ENCODE measurements at places on chromosomes 12 and 14. TPM values are rescaled to one million over a fixed set of nuclear protein-coding genes. Genes with fewer than 3 reads are reported as not detected.

GRCh38 chr12:65798918-65799317 lies 25.4 kb upstream of the HMGA2 start:
- no peaks in the 10 kb centered on the region for H3K36me3 ChIP-seq
- no peaks in the 10 kb centered on the region for H3K4me1 ChIP-seq
- DNase-seq, result no peak
- no peak overlapping the region for H3K4me3 ChIP-seq
- no peak overlapping the region for H3K27ac ChIP-seq

DNA sequence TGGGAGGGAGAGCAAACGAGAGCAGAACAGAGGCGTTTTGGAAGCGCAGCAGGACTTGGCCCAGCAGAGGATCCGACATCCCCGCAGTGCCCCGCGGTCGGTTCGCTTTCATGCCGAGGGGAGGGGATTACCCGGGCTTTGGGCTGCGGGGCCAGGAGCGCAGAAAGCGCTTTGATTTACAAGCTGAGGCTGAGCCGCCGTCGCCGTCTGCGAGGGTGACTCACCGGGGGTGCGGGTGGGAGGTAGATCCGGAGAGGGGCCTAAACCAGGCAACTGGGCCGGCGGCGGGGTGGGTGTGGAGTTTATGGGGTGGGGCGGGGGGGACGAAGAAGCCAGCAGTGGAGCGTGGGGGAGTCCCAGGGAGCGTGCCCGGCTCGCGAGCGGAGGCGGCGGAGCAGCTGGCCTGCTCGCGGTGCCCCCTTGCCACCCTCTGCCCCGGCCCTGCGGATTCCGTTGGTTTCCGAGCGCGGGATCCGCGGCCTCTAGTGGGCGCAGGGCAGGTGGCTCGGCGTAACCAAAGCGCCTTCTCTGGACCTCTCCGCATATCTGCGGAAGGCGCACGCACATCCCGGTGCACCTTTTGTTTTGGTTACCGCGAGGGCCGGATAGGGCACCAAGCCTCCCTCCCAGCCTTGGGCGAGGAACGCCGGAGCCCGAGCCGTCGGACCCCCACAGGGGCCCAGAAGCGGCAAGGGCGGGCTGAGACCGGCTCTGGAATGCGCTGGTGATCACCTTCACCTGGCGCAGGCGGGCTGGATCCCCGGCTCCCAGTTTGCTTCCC lies 2.6 kb downstream of the SIX4 start:
- peak overlapping the region; percentile 79 for H3K4me3 ChIP-seq
- peaks cover 19% of the 10 kb centered on the region for H3K36me3 ChIP-seq
- DNase-seq, result no peak
- peak overlapping the region; percentile 71 for H3K27ac ChIP-seq
- H3K4me1 ChIP-seq, result peaks cover 11% of the 10 kb centered on the region
- no peaks in the 10 kb centered on the region for H3K27me3 ChIP-seq

DNA sequence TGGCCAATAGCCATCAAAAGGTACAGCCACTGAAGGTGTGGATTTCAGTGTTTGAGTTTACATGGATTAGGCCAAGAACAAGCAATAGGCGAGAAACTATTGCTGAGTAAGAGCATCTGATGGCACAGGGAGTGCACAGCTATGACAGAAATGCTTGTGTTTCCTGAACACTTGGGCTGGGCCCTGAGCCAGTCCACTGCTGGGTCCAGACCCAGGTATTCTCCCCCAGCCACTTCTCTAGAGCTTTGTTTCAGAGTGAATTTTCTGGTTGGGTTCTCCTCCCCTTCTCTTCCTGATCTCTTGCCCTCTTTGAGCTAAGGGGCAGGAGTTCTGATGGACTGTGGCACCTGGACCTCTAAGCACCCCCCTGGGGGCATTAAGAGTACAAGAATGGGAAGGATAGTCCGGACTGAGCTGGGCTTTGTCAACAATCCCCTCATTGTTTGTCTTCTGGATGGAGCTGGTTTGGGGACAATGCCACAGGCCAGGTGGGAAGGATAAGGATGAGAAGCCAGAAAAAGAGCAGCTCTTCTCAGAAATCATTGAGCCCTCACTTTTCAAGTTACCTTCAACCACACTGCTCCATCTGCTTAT lies 8.3 kb downstream of the HOXC5 start:
- peaks cover 97% of the 10 kb centered on the region for H3K4me1 ChIP-seq
- no peak for DNase-seq

GRCh38 chr12:12562016-12562483 lies 613 bp downstream of the DUSP16 start:
- H3K4me3 ChIP-seq, result peak overlapping the region; percentile 78
- H3K27me3 ChIP-seq, result no peaks in the 10 kb centered on the region
- peaks cover 15% of the 10 kb centered on the region for H3K4me1 ChIP-seq

GRCh38 chr12:112839386-112839972 lies 47.9 kb downstream of the RPH3A start:
- H3K4me3 ChIP-seq, result no peak overlapping the region
- H3K27me3 ChIP-seq, result no peaks in the 10 kb centered on the region
- no peaks in the 10 kb centered on the region for H3K36me3 ChIP-seq
- no peaks in the 10 kb centered on the region for H3K4me1 ChIP-seq
- no peak overlapping the region for H3K27ac ChIP-seq

GRCh38 chr12:9341260-9341585 lies 133.0 kb upstream of the PZP start:
- no peak overlapping the region for H3K27ac ChIP-seq
- H3K27me3 ChIP-seq, result no peaks in the 10 kb centered on the region
- no peaks in the 10 kb centered on the region for H3K4me1 ChIP-seq
- DNase-seq, result no peak

DNA sequence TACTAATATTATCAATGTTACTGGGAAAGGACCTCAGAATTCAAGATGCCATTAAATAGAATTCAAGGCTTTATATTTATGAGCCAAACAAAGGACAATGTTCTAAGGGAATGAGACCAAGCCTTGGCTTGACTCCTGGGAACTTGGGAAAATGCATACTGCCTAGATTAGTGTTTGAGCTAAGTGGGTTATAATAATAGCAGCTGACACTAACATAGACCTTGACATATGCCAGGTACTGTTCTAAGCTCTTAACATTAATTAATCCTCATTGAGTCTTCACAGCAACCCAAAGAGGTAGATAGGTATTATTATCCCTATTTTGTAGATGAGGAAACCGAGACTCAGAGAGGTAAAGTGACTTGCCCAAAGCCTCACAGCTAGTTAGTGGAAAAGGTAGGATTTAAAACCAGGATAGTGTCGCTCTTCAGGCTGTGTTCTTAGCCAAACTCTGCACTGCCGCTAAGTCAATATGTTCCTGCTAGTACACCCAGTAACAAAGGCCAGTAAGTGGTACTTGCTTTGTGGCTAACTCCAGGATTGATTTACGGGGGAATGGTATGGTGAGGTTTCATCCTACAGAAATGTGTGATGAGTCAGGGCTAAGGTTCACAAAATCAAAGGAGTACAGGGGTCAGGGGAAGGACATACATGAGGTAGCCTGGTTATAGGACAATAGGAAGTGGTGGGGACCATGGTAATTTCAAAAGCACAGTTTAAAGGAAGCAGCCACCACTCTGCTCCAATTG lies 35.8 kb upstream of the PRKAB1 start:
- H3K27me3 ChIP-seq, result peaks cover 5% of the 10 kb centered on the region
- no peaks in the 10 kb centered on the region for H3K4me1 ChIP-seq
- no peaks in the 10 kb centered on the region for H3K36me3 ChIP-seq
- H3K27ac ChIP-seq, result no peak overlapping the region
- no peak overlapping the region for H3K4me3 ChIP-seq

- DNase-seq, result no peak
- no peaks in the 10 kb centered on the region for H3K36me3 ChIP-seq
- H3K4me1 ChIP-seq, result no peaks in the 10 kb centered on the region
Measured at GRCh38 chr14:24285351-24285750, 14.0 kb upstream of the RABGGTA start.

GRCh38 chr12:96720363-96720705 lies 186.7 kb upstream of the NEDD1 start:
- H3K4me1 ChIP-seq, result no peaks in the 10 kb centered on the region
- no peak for DNase-seq
- H3K4me3 ChIP-seq, result peak overlapping the region; percentile 57
- no peak overlapping the region for H3K27ac ChIP-seq
- H3K27me3 ChIP-seq, result no peaks in the 10 kb centered on the region

GRCh38 chr14:84152452-84152851 lies 1377.5 kb upstream of the FLRT2 start:
- H3K27me3 ChIP-seq, result no peaks in the 10 kb centered on the region
- H3K4me3 ChIP-seq, result no peak overlapping the region
- H3K4me1 ChIP-seq, result no peaks in the 10 kb centered on the region

GRCh38 chr12:132587781-132588180 lies 22.6 kb downstream of the LRCOL1 start:
- DNase-seq, result no peak
- H3K4me3 ChIP-seq, result no peak overlapping the region
- no peak overlapping the region for H3K27ac ChIP-seq
- H3K36me3 ChIP-seq, result no peaks in the 10 kb centered on the region
- H3K27me3 ChIP-seq, result no peaks in the 10 kb centered on the region

DNA sequence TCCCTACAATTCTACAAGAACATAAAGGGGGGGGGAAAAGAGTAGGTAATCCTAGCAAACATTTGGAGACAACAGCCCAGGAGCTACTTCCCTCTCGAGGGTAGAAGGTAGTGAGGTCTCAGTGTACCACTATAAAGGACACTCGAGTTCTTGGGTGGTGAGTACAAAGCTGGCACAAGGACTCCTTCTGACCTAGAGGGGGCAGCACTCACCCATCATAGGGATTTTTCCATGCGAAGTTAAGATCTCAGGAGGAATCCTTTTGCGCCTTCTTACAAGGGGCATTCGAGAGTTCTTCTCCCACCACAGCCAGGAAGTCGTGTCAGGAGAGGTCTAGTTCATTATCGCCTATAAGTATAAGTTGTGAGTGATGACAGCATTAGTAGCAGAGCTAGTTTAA lies 200.2 kb upstream of the RBM19 start:
- no peak overlapping the region for H3K4me3 ChIP-seq
- no peaks in the 10 kb centered on the region for H3K36me3 ChIP-seq
- no peak for DNase-seq
- H3K27me3 ChIP-seq, result peaks cover 6% of the 10 kb centered on the region

DNA sequence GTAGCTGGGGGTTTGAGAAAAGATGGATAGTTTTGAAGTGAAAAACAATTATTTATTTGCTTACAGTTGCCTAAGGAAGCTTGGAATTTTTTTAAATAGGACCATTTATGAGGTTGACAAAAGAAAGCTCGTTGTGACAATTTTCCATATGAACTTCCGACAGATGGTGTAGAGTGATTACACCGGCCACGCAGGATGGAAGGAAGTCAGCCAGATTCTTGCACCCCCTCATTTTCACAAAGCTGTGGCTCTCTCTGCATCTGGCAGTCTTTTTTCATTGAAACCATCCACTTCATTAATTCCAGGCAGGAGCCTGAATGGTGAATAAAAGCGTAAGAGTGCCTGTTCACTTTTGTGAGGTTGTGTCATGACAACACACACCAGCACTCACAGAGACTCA lies 1284.1 kb downstream of the AACS start:
- no peaks in the 10 kb centered on the region for H3K36me3 ChIP-seq
- H3K4me3 ChIP-seq, result no peak overlapping the region
- no peak for DNase-seq
- H3K27ac ChIP-seq, result no peak overlapping the region

GRCh38 chr12:123948401-123948795 lies 24.2 kb downstream of the CCDC92 start:
- no peaks in the 10 kb centered on the region for H3K36me3 ChIP-seq
- H3K27me3 ChIP-seq, result no peaks in the 10 kb centered on the region
- H3K27ac ChIP-seq, result no peak overlapping the region

- no peaks in the 10 kb centered on the region for H3K36me3 ChIP-seq
- no peaks in the 10 kb centered on the region for H3K27me3 ChIP-seq
- H3K4me3 ChIP-seq, result no peak overlapping the region
- no peak overlapping the region for H3K27ac ChIP-seq
- DNase-seq, result no peak
- no peaks in the 10 kb centered on the region for H3K4me1 ChIP-seq
Measured at GRCh38 chr14:99720941-99721791, 37.1 kb downstream of the CYP46A1 start.

DNA sequence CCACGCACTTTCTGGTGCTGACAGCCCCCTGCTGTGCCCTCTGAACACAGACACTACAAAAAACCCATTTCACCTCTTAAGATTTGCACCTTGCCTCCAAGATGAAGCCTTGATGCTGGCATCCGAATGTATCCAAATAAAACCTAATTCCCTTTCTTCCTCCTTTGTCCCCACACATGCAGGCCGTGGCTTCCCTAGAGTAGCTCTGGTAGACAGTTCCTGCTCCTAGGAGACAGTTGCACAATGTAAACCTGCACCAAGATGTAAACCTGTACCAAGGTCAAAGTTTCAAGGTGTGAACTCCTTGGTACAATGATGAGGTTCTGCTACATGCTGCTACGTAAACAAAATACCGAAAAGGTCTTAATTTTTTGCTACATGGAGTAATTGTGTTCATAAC lies 625 bp upstream of the ABHD12B start:
- no peak overlapping the region for H3K27ac ChIP-seq
- DNase-seq, result no peak
- H3K27me3 ChIP-seq, result peaks cover 24% of the 10 kb centered on the region
- no peaks in the 10 kb centered on the region for H3K4me1 ChIP-seq
- H3K4me3 ChIP-seq, result no peak overlapping the region

- no peak for DNase-seq
- H3K4me3 ChIP-seq, result no peak overlapping the region
Measured at GRCh38 chr12:111412007-111412829, 6.5 kb downstream of the SH2B3 start.

DNA sequence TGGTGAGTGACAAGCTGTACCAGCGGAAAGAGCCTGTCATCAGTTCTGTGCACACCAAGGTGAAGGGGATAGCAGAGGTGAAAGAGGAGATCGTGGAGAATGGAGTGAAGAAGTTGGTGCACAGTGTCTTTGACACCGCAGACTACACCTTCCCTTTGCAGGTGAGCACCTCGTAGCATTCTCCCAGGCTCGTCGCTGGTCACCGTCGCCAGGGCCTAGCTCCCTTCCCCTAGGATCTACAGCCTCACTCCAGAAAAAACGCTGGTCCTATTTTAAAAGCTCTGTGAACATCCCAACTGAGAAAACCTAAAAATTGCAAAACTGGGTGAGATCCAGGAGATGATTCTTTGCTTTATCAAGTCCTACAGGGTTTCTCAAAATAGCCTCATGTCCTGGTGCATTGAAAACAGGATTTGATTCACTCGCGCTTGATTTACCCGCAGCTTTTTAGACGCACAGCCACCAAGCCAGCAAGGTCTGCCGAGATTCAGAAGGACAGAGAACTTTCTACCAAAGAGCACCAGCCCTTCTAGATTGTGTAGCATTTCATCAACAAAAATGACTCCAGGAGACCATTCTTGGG lies 22.2 kb downstream of the P2RX7 start:
- no peaks in the 10 kb centered on the region for H3K4me1 ChIP-seq
- no peak for DNase-seq
- no peak overlapping the region for H3K4me3 ChIP-seq
- H3K27me3 ChIP-seq, result 0 out of 2 replicates have a peak, but pooled peaks cover 2% of the 10 kb centered on the region

The POU6F1 gene
- total RNA-seq, result 3.1 TPM

The RPL10L gene
- not detected for total RNA-seq

The SLC16A7 gene
- 0.33 TPM for total RNA-seq

The TSPAN11 gene
- total RNA-seq, result not detected

The C14orf39 gene
- 0.08 TPM for total RNA-seq

The RHEBL1 gene
- 4.7 TPM for total RNA-seq

The ANKS1B gene
- total RNA-seq, result 9.7 TPM

The MLEC gene
- 171 TPM for total RNA-seq

The LRRC43 gene
- total RNA-seq, result 1.5 TPM

The BAG5 gene
- 22.5 TPM for total RNA-seq

Measured in Panc1 (cell line).